Cerebellar nuclear complex (tissue), 1 donor: ENCODE measurements at places on chromosomes 1 and 21.
A peak's percentile ranks its signal among the peaks of the same experiment; 100 is the strongest.

- DNase-seq, result no peak
Observed at GRCh38 chr1:10257851-10258250, 47.5 kb downstream of the KIF1B start.

DNA sequence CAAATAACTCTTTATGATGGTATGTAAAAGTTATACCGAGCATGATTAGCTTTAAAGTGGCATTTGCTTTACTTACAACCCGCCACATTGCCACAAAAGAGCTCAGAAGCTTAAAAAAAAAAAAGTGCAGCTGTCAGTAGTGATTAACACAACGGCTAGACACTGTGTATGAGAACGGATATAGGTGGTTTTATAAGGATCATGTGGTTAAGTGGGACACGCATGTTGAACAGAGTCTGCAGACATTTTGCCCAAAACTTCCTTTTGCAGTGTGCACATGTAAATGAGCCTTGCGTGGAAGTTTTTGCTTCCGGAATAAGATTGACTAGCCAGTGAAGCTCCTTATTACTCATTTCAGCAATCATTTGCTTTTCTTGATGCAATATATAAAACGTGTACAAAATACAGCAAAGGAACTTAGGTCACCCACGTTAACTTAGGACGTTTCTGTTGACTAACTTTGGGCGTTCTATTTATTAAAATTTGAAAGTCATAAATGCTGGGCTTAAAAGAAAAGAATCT is 58.7 kb upstream of the RGS1 start:
- no peak for DNase-seq

- DNase-seq, result no peak
Observed at GRCh38 chr1:32122151-32122550, 14.3 kb downstream of the KPNA6 start.

DNA sequence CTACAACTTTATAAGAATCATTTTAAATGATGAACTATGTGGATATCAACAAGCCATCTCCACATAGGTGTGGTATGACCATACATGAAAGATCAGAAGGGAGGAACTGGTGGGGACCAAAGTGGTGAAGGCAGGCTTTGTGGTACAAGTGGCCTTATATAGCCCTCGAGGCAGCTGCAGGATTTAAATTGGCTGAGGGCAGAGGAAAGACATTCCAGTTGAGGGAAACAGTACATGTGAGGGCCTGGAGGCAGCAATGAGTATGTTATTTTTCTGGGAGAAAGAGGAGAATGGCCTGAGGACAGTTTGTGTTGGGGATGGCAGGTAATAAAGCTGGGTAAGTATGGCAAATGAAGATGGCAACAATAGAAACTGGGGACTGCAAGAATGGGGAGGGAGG is 17.1 kb downstream of the OSCP1 start:
- DNase-seq, result no peak

GRCh38 chr1:220775240-220775853 is 11.4 kb upstream of the MTARC1 start:
- no peak for DNase-seq

GRCh38 chr21:15631342-15631741 is 98.4 kb upstream of the USP25 start:
- DNase-seq, result no peak

- DNase-seq, result peak; percentile 85
Observed at GRCh38 chr21:45287438-45288391, at the start of gene POFUT2. POFUT2 (minus strand) TSS chr21:45287895; CDS start chr21:45287871, 24 bp downstream.

- no peak for DNase-seq
Observed at GRCh38 chr1:109812691-109813393, 49.1 kb upstream of the EPS8L3 start.

- no peak for DNase-seq
Observed at GRCh38 chr1:18132711-18133541, 25.3 kb downstream of the IGSF21 start.

- DNase-seq, result no peak
Observed at GRCh38 chr21:43770066-43770655, 5.9 kb downstream of the CSTB start.

DNA sequence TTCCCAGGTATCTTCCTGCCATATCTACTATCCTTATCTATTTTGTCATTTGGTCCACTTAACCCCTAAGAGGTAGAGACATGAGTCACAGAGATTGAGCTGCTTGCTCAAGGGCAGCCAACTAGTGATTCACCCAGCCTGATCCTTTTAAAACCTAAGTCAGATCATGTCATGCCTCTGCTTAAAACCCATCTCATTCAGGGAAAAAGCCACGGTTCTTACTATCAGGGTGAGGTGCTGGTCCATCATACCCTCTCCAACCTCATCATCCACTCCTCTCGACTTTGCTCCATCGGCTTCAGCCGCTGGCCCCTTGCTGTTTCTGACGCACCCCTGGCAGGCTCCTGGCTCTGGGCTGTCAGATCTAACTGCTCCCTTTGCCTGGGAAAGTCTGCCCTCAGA is 14.4 kb upstream of the PPP1R15B start:
- no peak for DNase-seq
